Lower leg skin (tissue), 4 donors: ENCODE measurements at places on chromosomes 7 and 10. TPM values are rescaled to one million over a fixed set of nuclear protein-coding genes. Genes with fewer than 3 reads are reported as not detected.

- no peak for DNase-seq
Measured at GRCh38 chr10:100357059-100357858, 10.2 kb downstream of the SCD start.

DNA sequence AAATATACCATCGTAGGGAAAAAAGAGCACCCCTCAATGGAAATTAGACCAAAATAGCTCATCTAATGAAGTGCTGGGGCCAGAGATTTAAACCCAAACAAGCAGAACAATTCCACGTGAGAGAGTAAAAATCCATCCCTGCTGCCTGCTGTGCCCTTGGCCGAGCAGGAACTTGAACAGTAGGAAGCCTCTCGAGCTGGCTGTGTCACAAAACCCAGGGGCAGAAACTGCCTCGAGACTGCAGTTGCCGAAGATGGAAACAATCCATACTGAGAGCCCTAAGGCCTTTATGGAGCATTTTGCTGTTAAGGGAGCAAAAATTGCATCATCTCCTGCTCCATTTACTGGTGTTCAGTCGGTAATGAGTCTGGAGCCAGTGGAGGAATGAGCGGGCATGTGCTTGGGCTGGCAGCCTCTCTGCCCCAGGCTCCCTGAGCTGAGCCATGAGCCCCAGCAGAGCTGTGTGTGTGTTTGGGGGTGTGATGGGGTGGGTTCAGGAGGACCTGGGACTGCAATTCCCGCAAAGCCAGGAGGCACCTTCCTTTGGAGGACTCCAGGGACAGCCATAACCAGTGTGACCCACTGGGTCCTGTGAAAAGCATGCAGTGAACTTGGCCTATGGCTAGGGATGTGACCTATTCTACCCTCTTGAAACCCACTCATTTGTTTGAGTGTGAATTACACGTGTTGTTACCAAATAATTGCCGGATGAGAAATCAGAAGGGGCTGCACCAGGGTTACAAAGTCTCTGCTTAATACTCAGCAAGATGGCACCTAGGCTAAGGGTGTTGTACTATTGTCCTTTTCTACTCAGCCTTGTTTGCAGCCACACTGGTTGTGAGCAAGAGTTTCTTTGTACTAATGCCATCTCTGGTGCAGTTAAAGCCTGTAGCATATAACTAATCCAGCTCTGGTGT, 58.3 kb downstream of the CDHR3 start:
- DNase-seq: no peak

DNA sequence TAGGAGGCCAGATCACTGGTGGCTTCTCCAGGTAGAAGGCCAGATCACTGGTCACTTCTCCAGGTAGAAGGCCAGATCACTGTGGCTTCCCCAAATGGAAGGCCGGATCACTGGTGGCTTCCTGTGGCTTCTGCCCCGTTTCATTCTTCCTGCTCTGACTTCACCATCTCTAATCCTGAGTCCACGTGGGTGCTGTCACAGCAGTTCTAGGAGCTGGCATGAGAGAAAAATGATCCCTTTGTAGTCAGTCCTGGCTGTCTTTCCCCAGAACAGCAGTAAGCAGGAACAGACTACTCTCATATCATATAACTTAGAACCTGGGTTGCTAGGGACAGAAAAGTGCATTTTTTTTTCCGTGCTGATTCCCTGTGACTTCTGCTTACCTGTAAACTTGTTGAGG, 90.9 kb downstream of the ACTR3B start:
- no peak for DNase-seq

DNA sequence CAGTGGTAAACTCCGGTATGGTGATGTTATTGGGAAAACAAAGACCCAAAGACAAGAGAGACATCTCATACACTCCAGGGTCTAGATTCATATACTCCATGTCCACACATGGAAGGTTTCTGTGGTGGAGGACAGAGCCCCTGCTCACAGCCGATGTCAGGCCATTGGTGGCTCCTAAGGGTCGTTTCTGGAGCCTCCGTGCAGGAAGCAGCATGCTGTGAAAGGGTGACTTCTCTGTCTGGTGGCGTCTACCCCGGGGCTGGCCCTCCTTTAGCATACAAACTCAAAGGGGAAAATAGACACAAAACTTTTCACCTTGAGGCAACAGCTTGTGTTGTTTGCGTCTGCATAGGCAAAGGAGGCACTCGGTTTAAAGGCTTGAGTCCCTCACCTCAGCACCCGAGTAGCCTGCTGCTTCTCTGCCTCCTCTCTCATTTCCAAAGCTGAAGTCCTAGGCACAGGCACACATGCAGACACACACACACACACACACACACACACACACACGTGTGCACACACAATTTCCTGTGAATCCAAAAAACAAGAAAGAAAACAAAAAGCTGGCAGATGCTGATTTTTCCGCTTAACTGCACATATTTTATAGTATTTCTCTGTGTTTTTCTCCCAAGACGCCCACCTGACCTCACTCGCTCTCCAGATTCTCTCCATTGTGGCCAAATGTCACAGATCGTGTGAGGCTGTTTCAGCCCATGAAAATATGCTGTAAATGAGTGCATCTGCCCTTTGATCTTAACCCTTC, 601.4 kb upstream of the MGMT start:
- peak; percentile 6 for DNase-seq

The MRLN gene
- total RNA-seq: not detected

The ABCA13 gene
- total RNA-seq: 0.54 TPM
